Hematopoietic multipotent progenitor cell treated with erythropoietin and hydrocortisone succinate and interleukin-3 and kit ligand, for 4 days (in vitro differentiated cells): ENCODE measurements at places on chromosomes 2 and 18.

DNA sequence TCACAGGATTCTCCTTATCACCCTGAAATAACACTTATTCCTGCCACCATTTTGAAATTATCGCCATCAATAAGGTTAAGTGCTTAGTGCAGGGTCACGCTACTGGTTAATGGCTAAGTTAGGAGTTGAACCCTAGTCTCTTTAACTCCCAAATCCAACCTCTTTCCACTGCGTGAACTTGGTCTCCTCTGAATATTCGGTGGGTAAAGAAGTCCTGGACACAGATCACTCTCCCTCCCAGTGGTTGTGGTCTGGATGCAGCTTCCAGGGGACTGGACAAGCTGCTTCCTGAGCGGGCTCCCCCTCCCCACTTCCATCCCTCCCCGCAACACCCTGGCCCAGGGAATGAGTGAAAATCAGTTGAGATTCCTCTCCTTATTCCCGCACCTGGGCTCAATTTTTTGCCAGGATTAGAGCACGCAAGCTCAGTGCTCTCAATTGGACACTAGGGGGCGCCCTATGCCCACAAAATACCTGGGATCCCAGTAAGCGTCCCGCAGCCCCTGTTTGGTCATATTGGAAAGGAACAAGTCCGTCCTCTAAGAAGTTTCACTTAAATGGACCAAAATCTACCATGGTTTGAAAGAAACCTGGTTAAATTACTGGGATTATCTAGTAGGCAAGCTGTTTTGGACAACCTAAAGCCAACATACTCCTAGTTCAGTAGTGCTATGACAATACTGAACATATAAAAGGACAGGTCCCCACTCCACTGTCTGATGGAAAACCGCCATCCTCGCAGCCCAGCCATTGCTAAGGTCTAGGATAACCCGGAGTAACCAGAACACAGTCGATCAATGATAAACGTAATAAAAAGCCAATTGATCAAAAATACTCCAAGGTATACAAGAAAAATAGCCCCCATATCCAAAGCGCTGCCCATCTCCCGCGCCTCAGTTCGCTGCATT is 40.4 kb downstream of the DHRS9 start:
- DNase-seq: peak; percentile 91

DNA sequence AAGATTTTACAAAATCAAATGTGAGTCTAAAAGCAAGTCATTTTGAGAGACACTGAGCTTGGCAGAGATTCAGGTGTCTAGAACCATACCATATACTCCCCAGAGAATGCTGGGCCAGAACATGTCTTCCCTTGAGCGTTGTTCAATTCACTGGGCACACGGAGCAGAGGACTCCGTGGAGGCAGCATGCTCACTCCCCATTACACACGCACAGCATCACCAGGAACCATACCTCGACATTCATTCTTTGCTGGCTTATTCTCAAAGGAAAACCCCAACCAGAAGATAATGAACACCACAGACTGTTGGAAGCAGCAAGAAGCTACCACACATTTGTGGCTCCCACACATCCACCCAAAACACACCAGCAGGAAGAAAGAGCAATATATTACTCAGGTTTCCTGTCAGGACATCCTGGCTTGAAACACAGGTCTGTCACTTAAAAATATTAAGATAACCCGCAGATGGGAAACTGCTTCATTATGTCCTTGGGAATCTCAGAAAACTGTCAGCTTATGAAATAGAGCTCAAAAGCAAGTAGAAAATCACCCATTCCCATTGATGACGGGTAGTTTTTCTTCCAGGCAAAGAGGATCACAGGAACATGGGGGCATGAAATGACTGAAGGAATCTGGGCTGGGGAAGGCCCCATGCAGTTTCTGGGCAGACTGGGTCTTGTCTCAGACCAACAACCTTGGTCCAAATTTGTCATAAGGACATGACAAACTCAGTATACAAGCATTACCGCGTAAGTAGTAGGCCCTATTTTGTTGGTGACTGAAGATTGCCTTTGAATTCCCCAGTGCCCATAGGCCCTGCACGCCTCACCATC is 46.4 kb downstream of the PCBP1 start:
- peak; percentile 60 for DNase-seq

DNA sequence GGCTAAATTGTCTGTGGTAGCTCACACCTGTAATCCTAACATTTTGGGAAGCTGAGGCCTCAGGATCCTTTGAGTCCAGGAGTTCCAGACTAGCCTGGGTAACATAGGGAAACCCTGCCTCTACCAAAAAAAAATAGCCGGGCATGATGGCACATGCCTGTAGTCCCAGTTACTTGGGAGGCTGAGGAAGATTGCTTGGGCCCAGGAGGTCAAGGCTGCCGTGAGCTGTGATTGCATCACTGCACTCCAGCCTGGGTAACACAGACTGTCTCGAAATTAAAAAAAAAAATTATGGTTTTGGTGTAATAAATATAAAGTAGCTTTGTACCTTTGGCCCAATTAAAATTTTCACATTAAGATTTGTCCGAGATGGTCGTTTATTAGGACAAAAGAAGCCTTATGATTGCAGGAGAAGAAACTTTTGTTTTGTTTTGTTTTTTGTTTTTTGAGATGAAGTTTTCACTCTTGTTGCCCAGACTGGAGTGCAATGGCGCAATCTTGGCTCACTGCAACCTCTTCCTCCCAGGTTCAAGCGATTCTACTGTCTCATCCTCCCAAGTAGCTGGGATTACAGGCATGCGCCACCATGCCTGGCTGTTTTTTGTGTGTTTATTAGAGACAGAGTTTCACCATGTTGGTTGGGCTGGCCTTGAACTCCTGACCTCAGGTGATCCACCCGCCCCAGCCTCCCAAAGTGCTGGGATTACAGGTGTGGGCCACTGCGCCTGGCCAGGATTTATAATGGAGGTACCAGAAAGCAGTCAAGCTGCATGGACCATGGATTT is 4.1 kb downstream of the MTA3 start:
- DNase-seq: no peak

GRCh38 chr2:172860336-172860707 is 124.7 kb downstream of the RAPGEF4 start:
- no peak for DNase-seq

- no peak for DNase-seq
These were observed 23.9 kb downstream of the TNFAIP6 start for GRCh38 chr2:151381266-151381665.

GRCh38 chr2:199480966-199481365 is 23.2 kb upstream of the SATB2 start:
- no peak for DNase-seq

GRCh38 chr2:150389447-150389846 is 98.0 kb downstream of the RND3 start:
- no peak for DNase-seq

DNA sequence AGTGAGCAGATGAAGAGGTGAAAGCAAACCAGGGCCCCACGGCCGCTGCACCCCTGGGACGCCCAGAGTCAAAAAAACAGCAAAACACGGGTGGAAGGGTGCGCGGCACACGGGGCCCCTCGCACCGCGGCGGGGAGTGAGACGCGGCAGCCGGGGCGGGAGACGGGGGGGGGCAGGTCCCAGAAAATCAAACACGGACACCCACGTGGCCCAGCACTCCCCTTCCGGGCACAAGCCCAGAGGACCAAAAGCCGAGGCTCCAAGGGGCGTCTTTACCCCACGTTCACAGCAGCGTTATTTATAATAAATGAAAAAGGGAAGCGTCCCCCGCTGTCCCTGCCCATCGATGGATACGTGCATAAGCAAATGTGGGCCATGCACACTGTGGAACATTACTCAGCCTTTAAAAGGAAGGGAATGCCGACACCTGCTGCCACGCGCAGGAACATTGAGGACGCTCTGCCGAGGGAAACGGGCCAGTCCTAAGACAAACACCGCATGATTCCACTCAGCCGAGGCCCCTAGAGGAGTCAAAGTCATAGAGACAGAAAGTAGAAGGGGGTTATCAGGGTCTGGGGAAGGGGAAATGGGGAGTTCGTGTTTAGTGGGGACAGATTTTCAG is 677 bp upstream of the COPS9 start:
- peak; percentile 46 for DNase-seq

- DNase-seq: no peak
These were observed 32.3 kb downstream of the CHN1 start for GRCh38 chr2:174972924-174973323.
